ENCODE measurements at places on chromosomes 13 and 19. TPM values are rescaled to one million over a fixed set of nuclear protein-coding genes. Genes with fewer than 3 reads are reported as not detected.

DNA sequence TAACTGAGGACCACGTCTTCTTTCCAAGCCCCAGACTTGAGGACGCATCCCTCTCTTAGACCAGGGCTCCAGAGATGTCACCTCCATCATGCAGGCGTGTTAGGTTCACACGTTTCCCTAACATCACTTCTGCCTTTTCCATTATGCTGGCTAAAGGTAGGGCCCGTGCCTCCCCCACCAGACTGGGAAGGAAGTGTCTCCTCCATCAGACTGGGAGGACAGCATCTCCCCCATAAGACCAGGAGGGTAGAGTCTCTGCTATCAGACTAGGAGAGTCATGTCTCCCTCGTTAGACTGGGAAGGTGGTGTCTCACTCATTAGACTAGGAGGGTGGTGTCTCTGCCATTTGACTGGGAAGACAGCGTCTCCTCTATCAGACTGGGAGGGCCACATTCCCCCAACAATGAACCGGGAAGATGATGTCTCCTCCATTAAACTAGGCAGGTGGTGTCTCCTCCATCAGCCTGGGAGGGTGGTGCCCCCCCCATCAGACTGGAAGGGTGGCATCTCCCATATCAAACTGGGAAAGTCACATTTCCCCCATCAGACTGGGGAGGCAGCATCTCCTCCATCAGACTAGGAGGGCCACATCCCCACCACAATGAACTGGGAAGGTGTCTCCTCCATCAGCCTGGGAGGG lies 18.1 kb upstream of the SPC24 start:
- no peak for DNase-seq

GRCh38 chr19:55160986-55161365 lies 3.4 kb upstream of the TNNI3 start:
- no peak for DNase-seq

GRCh38 chr19:13120031-13120430 lies 2.0 kb downstream of the NACC1 start:
- no peak for DNase-seq

DNA sequence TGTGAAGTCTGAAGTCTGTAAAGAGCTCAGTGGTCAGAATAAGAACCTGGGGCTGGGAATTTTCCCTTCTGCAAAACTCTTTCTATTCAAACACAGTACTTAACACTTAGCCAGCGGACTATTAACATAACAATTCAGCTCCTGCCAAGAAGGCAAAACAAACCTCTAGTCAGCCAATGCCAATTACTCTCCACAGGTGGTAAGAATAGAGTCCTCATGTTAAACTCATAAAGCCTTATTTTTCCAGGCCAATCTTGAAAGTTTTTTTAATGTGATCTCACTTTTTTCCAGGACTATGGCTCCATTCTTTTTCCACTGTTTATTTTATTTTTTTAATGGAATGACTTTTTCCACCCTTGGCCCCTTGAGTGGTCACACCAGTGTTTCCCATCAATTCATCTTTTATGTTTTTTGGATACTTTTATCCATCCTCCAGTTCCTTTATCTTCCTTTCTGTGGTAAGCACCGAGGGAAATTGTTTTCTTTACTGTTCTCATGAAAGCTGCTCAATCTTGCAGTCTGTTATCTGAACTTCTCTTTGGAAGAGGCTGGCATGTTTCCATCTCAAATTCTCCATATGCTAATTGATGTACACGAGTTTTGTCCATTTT lies 217.3 kb downstream of the LHFPL6 start:
- no peak for DNase-seq

GRCh38 chr19:40646743-40647254 lies 43.7 kb downstream of the NUMBL start:
- no peak for DNase-seq

- no peak for DNase-seq
These were observed 314.7 kb upstream of the DACH1 start for GRCh38 chr13:72181661-72182060.

DNA sequence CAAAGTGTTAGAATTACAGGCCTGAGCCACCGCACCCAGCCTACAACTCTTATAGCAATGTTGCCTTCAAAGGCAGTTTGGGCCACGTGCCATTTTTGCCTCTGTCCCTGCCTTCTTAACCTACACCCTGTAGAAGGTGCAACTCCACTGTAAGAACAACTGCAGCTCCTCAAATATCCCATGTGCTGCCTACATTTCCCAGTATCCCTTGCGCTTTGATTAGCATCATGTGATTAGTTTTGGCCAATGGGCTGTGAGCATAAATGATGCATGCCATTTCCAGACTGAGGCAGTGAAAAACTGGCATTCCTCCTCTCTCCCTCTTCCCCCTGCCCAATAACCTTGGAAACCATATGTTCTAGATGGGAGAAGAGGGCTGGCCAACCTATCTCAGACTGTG lies 75.2 kb upstream of the MRI1 start:
- DNase-seq, result no peak

GRCh38 chr19:29771708-29772414 lies 39.9 kb upstream of the CCNE1 start:
- DNase-seq, result peak; percentile 42

DNA sequence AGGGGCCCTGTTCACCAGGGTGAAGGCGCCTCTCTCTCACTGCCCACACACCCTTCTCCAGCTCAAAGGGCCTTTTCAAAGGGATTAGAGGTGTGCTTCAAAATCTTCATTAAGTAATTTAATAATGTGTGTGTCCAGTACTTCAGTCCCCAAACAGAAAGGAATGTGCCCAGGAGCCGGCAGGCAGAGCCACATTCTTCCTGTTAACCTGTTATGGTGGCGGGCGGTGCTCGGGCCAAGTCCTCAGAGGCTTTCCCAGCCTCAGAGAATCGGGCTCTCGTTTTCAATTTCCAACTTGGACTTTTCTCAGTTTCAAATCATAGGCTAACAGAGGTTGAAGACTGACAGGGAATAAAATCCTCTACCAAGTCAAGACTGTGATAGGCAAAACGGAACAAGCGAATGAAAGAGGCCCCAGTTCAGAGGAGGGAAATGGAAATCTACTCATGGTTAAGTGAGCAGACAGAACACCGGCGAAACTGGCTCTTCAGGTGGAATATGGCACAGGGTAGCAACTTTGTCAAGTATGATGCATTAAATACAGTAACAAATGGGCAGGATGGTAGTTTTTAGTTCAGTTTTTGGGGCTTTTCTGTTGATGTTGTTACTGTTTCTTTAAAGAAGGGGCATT lies 68.6 kb downstream of the FOXO1 start:
- no peak for DNase-seq

DNA sequence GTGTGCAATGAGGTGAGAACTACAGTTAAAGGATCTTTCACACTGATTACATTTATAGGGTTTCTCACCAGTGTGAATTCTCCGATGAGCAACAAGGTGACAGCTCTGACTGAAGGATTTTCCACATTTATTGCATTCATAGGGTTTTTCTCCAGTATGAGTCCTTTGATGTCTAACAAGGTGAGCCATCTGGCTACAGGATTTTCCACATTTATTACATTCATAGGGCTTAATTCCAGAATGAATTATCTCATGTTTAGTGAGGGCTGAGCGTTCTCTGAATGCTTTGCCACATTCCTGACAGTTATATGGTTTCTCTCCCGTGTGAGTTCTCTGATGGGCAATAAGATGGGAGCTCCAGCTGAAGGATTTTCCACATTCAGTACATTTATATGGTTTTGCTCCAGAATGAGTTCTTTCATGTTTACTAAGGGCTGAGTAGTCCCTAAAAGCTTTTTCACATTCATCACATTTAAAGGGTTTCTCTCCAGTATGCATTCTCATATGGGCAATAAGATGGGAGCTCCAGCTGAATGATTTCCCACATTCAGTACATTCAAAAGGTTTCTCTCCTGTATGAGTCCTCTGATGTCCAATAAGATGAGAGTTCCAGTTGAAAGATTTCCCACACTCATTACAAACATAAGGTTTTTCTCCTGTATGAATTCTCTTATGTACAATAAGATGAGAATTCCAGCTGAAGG lies 4.4 kb upstream of the C19orf18 start:
- DNase-seq, result no peak

- no peak for DNase-seq
These were observed 4.6 kb downstream of the STARD13 start for GRCh38 chr13:33280923-33281322.

SGTA gene
- 52.3 TPM for total RNA-seq

SMG9 gene
- total RNA-seq, result 25.4 TPM

IL11 gene
- total RNA-seq, result 0.31 TPM

APOC4 gene
- total RNA-seq, result not detected

Data from left colon (tissue), 2 donors.